Activated CD8-positive, alpha-beta memory T cell treated with anti-CD3 and anti-CD28 coated beads for 1 hour (primary cell): ENCODE measurements at places on chromosomes 1 and 21.

DNA sequence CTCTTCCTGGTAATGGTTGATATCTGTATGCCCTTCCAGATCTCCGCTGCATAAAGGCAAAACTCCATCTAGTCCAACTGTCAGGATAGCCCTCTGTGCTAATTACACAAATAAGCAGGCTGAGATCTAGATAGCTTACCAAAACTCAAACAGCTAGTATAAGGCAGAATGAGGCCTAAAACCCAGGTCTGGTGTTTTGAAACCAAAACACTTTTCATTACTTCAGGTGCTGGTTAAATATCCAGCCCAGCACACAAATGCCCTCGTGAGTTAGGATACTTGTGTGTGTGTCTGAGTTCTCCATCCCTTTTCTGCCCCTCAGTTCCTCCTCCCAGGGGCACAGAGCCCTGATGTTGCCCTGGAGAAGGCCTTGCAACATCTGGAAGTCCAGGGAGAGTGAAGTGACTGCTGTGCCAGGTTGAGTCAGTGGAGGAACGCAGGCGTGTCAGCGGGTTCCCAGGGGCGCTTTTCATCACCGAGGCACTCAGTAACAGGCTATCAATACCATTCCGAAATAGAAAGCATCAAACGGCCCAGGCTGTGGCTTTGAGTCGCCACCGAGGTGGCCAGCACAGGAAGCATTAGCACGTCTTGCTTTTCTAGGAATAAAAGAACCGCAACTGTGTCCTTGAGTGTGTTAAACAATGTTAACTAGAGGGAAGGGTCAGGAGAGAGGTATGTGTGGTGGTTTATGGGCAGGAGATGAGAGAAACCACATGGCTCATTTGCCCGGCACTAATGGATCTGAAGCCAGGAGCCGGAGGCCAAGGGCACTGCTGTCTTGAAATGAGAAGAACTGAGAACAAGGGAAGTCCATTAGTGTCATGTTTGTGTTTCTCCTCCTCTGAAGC is 90.7 kb upstream of the WLS start:
- no peak for DNase-seq

- DNase-seq = no peak
Measured at GRCh38 chr1:192860478-192861185, 51.8 kb downstream of the RGS2 start.

- DNase-seq = no peak
Measured at GRCh38 chr1:222375701-222376100, 172.2 kb downstream of the HHIPL2 start.

DNA sequence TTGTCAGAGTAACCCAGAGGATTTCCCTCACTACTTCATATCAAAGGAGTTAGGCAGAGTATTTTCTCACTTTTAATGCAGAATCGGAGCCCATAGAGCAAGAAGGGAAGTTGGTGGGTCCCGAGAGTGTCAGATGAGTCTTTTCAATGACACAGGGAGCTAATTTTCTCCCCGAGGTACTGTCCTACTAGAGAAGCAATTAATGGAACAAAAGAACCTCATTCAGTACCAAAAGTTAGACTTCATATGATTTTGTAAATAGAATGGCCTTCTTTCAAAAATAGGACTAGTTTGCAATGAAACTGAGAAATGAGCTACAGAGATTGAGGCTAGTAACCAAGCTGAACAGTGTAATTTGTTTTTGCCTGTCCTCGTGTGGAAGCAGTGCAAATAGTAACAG is 3.9 kb downstream of the NCAM2 start:
- no peak for DNase-seq

GRCh38 chr1:227465256-227465655 is 98.1 kb upstream of the ZNF678 start:
- DNase-seq = no peak

DNA sequence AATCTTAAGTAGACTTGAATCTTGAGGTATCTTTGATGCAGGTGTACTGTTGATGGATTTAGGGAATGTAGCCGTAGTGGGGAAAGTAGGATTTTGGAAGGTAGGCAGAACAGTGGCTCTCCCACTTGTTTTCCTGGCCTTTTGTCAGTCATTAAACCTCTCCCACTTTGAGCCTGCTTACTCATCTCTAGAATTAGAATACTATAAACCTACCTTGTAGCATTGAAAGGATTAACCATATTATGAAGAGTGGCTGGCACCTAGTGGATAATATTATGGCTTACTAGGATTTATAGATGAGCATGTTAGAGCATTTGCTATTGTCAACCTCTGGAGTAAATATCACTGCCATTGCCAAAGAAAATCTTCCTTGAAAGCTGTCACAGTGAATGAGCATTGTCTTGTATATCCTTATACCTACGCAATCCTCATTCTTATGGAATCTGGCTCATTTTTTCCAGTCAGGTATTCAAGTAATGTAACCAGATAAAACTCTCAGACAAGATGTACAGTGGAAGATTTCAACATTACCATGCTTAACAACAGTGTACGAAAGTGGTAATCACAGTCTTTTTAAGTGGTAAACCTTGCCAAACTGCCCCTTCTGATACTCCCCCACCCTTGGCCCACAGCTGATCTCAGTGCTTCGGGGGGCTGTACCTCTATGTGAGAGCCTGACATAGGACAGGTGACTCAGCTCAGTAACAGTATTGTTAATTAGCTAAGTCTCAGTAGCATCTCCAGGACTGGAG is 44.4 kb downstream of the SH3GLB1 start:
- DNase-seq = no peak

GRCh38 chr1:68112835-68113243 is 62.4 kb upstream of the DIRAS3 start:
- no peak for DNase-seq

- DNase-seq = no peak
Measured at GRCh38 chr1:2504949-2505272, 21.5 kb downstream of the PANK4 start.

DNA sequence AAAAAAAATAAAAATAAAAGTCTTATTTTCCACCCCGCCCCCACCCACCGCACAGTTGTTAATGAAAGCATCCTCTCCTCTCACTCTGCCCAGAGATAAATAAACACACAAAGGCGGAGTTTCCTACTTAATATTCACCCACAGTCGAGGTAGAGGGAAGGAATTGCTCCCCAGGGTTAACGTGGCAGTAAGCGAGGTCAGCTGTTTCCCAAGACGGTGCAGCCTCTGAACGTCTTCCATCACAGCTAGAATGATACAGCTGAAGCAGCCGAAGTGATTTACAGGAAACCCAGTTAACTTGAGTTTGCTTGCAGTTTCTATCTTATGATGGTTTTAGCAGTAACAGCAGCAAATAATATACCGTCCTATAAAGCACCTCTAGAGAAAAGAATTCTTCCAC is 283.9 kb downstream of the PBX1 start:
- DNase-seq = no peak

DNA sequence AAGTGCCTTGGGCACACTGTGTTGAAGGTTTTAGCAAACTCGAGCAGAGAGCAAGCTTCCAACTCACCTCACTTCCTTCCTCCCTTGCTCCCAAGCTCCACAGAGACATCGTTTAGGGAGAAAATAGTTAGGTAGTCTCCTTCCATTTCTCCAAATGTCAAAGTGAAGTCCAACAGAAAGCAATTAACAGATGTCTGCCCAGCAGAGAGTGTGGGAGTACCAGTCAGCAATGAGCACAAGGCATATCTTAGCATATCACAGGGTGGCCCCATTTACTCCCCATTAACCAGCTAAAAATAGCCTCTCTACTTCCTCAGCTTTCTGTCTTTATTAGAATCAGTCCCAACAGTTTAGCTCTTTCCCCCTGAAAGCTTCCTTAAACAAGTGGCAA is 334.2 kb upstream of the CAMK1G start:
- DNase-seq = no peak

GRCh38 chr21:35697321-35697808 is 363.0 kb downstream of the SETD4 start:
- DNase-seq = no peak
